Astrocyte of the cerebellum (primary cell): ENCODE measurements at places on chromosomes 11 and 22.

GRCh38 chr11:114259551-114259983 is 36.6 kb upstream of the NNMT start:
- no peak for DNase-seq

DNA sequence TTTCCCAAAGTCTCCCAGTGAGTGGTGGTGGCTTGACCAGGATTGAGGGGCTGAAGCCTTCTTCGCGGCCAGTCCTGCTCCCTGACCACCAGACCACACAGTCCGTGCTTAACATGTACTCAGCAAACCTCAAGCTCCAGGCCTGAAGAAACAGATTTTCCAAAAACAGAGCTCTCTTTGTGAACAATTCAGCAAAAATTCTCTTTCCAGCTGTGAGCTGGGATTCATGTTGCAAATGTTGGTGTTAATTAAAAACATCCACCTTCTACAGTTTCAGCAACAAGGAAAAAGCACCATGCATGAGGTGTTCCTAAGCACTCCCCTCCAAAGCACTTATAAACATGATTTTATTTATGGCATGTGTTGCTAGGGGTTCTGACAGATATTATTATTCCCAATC is 129.5 kb downstream of the ETS1 start:
- peak; percentile 59 for DNase-seq

GRCh38 chr11:45031912-45032519 is 81.3 kb upstream of the TP53I11 start:
- DNase-seq = no peak

- no peak for DNase-seq
Measured at GRCh38 chr11:8252388-8252787, 11.3 kb downstream of the LMO1 start.

GRCh38 chr22:46547883-46548244 is 10.4 kb upstream of the CELSR1 start:
- DNase-seq = no peak

DNA sequence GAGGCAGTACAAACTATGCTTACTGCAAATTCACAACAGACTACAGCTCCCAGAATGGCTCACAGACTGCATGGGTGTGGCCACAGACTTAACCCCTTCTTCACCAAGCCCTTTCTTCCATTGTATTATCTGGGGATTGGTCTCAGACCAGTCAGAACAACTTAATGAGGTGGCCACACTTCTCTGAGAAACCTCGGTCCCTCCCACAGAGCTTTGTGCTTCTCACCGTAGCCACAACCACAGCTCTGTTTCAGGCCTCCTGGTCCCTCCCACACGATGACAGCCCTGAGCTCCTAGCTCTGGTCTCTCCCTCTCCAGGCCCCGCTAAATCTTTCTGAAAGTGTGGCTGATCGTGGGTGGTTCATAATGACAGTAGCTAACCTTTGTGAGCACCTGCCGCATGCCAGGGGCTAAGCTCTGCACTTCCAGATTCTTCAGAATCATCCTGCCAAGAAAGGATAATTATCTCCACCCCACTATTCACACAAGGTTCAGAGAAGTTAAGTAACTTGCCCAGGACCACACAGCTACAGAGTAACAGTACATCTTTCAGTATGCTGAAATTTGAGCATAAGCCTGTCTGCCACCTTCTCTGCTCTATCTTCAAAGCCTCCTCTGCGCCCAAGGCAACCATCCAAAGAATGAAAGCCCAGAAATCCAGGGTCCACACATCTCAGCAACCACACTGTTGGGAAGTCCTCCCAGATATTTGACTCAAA is 5.4 kb downstream of the PDE2A start:
- DNase-seq = no peak

DNA sequence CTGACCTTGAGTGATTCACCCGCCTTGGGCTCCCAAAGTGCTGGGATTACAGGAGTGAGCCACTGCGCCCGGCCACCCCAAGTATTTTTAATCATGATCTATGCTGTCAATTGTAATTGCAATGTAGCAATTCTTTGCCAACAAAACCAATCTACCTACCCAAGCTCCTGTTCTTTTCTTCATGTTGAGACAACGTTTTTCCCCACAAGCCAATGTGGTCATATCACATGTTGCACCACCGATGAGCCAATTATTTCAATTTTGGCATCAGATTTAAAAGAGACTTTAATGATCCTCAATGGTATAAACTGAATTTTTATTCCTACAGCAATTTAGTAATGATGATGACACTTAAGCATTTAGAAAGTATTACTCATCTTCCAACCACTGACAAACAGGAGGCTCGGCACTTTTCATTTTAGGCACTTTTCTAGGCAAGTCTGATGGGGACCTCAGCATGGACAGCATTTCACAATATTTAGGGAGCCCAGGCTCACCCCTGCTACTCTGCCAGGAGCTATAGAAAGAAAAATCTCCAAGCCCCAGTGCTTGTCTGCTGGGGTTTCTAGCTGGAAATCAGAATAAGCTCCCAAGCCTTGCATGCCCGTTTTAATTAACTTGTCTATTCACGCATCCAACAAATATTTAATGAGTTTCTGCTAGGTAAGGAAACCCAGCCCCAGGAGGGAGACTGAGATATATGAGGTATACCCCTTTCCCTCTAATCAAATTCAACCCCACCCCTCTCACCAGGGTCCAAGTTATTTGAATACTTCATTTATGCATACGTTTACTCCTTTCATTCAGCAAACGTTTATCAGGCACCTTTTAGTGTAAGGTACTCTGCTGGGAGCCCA is 291.4 kb downstream of the ST3GAL4 start:
- DNase-seq = no peak

- DNase-seq = no peak
Measured at GRCh38 chr11:9386086-9386485, 1.6 kb downstream of the IPO7 start.
